ENCODE measurements at places on chromosomes 5 and 9. TPM values are rescaled to one million over a fixed set of nuclear protein-coding genes. Genes with fewer than 3 reads are reported as not detected.

Gene GBGT1
- 6.9 TPM for total RNA-seq

Gene TMEM232
- 1.7 TPM for total RNA-seq

Gene NTNG2
- 4.2 TPM for total RNA-seq

Gene INSL4
- total RNA-seq, result not detected

All from smooth muscle cell of the umbilical artery (primary cell).